ENCODE measurements at places on chromosomes 1 and 21.

GRCh38 chr21:41396558-41397075 lies 29.4 kb upstream of the MX1 start:
- DNase-seq = no peak
- no peaks in the 10 kb centered on the region for H3K4me1 ChIP-seq
- no peak overlapping the region for H3K4me3 ChIP-seq
- H3K27me3 ChIP-seq = peaks cover 62% of the 10 kb centered on the region
- no peaks in the 10 kb centered on the region for H3K36me3 ChIP-seq
- no peak overlapping the region for H3K27ac ChIP-seq

GRCh38 chr1:159991513-159991912 lies 37.5 kb upstream of the SLAMF9 start:
- no peak for DNase-seq
- H3K4me3 ChIP-seq = no peak overlapping the region
- H3K27me3 ChIP-seq = no peaks in the 10 kb centered on the region
- H3K36me3 ChIP-seq = no peaks in the 10 kb centered on the region

DNA sequence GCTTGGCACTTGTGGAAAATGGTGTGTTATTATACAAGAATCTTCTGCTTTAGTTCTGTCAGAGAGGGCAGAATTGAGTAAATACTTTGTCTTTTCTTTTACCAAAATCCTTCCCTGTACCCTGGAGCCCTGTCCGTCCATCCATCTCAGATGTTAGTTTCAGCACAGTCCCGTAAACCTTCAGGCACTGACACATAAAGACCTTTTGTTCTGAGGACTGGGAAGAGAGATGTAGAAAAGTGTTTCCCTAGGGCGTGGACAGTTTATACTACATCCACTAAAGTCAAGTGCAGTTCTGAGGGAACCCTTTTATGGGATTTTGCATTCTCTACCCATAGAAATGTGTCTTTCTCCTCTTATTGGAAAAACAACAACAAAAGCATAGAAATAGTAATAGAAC lies 162.4 kb downstream of the PDE4B start:
- no peaks in the 10 kb centered on the region for H3K36me3 ChIP-seq
- DNase-seq = peak; percentile 13
- H3K27me3 ChIP-seq = no peaks in the 10 kb centered on the region
- no peak overlapping the region for H3K4me3 ChIP-seq
- no peak overlapping the region for H3K27ac ChIP-seq

GRCh38 chr1:221689138-221689537 lies 52.8 kb downstream of the DUSP10 start:
- H3K4me3 ChIP-seq = no peak overlapping the region
- H3K27me3 ChIP-seq = no peaks in the 10 kb centered on the region
- DNase-seq = no peak
- no peaks in the 10 kb centered on the region for H3K4me1 ChIP-seq

DNA sequence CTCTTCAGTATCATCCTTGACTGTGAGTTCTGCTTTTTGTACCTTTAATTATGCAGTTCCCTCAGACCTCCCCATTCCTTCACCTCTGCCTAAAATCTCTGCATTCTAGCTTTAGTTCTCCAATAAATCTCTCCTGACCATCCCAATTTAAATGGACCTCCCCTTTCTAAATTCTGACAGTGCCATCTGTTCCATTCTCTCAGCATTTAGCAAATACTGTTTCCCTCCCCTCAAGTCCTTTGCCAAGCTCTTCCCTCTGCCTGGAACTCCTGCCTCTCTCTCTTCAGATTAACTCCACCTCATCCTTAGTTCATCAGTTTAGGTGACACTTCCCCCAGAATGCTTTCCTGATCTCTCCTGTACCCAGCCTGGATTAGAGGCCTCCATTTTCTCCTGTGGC lies 54.0 kb upstream of the JUN start:
- H3K4me3 ChIP-seq = no peak overlapping the region
- H3K27me3 ChIP-seq = no peaks in the 10 kb centered on the region
- no peak for DNase-seq
- H3K4me1 ChIP-seq = 0 out of 2 replicates have a peak, but pooled peaks cover 5% of the 10 kb centered on the region
- no peak overlapping the region for H3K27ac ChIP-seq
